Esophagus squamous epithelium (tissue), 5 donors: ENCODE measurements at places on chromosomes 3 and 15. TPM values are rescaled to one million over a fixed set of nuclear protein-coding genes. Genes with fewer than 3 reads are reported as not detected.

DNA sequence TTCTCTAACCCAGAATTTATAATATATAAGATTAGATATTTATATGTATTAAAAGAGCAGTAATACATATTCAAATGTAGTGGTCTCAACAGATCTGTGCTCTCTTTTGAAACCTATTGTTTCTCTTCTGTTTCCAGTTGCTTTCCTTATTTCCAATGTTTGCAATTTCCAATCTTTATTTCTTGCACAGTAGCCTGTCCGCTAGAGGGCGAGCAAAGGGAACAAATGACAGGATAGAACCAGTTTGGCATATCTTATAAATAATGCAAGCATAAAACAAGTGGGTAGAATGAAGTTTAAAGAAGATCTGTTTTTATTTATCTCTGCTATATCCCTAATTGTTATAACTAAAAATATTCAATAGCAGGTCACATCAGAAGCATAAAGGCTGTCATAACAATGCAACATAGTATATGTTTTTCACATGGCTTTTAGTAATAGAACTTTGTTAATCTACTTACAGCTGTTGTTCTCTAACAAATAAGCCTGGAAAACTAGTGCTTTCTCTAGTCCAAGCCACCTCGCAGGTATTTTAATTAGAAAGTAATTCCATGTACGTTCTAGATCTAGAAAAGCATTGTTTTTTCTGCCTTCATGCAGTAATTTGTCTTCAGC is 15.1 kb upstream of the TCAIM start:
- H3K27me3 ChIP-seq, result no peaks in the 10 kb centered on the region
- DNase-seq, result no peak
- no peak overlapping the region for H3K4me3 ChIP-seq
- H3K36me3 ChIP-seq, result no peaks in the 10 kb centered on the region
- H3K27ac ChIP-seq, result no peak overlapping the region

DNA sequence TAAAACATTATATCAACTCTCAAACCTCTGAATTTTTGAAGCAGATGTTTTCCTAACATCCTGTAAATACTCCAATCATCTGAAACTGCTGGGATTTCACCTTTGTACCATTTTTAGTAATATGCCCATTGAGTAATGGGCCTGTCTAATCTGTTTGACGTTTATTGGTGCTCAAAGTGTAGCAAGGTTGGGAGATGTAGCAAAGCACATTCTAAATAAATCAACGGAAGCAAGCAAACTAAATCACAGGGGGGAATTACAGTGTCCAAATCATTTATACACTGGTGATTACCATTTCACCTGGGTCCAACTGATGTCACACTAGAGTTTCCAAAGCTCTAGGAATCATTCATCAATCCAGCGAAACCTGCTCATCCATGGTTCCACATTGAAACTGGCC is 518.7 kb upstream of the TBL1XR1 start:
- H3K36me3 ChIP-seq, result no peaks in the 10 kb centered on the region
- H3K4me3 ChIP-seq, result no peak overlapping the region
- DNase-seq, result no peak
- peaks cover 13% of the 10 kb centered on the region for H3K4me1 ChIP-seq
- no peak overlapping the region for H3K27ac ChIP-seq

GRCh38 chr15:98282656-98283332 is 322.3 kb downstream of the ARRDC4 start:
- no peaks in the 10 kb centered on the region for H3K36me3 ChIP-seq
- no peaks in the 10 kb centered on the region for H3K4me1 ChIP-seq
- H3K27me3 ChIP-seq, result no peaks in the 10 kb centered on the region
- DNase-seq, result no peak

CIB2 gene
- 1.3 TPM for total RNA-seq

DNA sequence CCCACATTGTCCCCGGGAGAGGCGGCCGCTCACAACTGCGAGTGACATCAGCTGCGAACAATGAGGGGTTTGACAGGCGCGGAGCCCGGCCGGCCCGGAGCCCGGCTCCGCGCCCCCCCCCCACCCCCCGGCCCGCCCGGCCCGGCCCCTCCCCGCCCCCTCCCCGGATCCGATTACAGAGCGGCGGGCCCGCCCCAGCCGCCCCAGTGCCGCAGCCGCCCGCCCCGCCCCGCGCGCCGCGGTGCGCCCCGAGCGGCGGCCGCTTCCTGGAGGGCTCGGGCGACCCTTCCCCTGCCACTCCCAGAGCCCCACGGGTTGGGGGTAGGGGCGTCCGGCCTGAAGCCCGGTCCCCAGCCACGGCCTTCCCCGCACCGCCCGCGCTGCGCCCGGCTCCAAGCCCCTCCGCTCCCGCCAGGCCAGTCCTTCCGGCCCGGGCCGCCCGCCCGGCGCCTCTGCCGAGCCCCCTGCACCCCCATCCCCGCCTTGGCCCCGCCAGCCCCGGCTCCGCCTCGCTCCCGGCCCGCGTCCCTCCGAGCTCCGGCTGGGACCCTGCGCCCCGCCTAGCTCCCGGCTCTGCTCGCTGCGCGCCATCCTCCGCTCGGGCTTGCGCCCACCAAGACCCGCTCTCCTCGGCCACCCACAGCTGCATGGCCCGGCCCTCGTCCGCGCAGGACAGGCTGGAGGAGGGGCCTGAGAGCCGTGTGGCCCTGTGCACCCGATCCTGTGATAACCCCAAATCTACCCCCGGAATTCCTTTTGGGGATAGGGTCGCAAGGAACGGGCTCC is at the start of gene PCBP4:
TSS of gene PCBP4 (minus strand) at position 71 of the 786 bp plus-strand sequence. CDS start 6,214 bp downstream, outside the sequence.
- H3K36me3 ChIP-seq, result no peaks in the 10 kb centered on the region
- peak within 1 kb of the TSS; percentile 60 for H3K4me3 ChIP-seq
- no peaks in the 10 kb centered on the region for H3K27me3 ChIP-seq
- H3K4me1 ChIP-seq, result peaks cover 22% of the 10 kb centered on the region
- peak within 1 kb of the TSS; percentile 85 for H3K27ac ChIP-seq

- no peaks in the 10 kb centered on the region for H3K36me3 ChIP-seq
- peak overlapping the region; percentile 87 for H3K27ac ChIP-seq
- H3K27me3 ChIP-seq, result no peaks in the 10 kb centered on the region
Measured at GRCh38 chr15:63050731-63051155, 8.2 kb downstream of the TPM1 start.

DNA sequence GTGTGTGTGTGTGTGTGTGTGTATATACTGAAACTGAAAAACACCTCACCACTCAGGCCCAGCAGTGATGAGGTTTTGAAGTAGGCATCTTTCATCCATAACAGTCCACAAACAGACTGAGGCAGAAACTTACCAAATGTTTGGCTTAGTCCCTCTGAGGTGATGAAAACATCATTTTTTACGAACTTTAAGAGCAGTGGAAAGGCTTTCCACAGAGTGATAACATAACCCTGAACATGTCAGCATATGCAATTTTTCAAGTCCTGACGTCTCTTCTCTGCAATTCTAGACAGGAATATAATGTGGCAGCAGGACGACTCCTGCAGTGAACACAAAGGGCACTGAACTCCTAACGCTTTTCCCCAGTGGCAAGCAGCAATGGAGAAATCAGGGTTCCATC is 247.0 kb upstream of the THBS1 start:
- H3K4me3 ChIP-seq, result no peak overlapping the region
- no peaks in the 10 kb centered on the region for H3K36me3 ChIP-seq
- no peak overlapping the region for H3K27ac ChIP-seq

- H3K27ac ChIP-seq, result no peak overlapping the region
- no peaks in the 10 kb centered on the region for H3K27me3 ChIP-seq
- no peaks in the 10 kb centered on the region for H3K4me1 ChIP-seq
Measured at GRCh38 chr3:25781145-25781757, 2.0 kb downstream of the NGLY1 start.

SAMMSON gene
- total RNA-seq, result not detected

DNA sequence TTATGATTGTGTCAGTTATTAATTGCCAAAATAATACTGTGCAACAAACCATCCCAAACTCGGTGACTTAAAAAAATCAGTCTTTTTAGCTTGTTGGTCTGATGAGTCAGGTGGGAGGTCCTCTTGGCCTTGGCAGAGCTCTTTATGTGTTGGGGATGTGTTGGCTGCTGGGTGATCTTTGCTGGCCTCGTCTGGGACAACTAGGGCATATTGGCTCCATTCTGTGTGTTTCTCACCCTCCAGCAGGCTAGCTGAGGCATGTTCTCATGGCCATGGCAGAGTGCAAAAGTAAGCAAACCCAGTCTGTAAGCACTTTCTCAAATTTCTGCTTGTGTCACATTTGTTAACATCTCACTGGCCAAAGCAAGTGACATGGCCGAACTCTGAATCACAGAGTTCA is 251.6 kb downstream of the RPLP1 start:
- H3K4me3 ChIP-seq, result no peak overlapping the region
- H3K36me3 ChIP-seq, result no peaks in the 10 kb centered on the region
- no peaks in the 10 kb centered on the region for H3K27me3 ChIP-seq
- DNase-seq, result no peak

DNA sequence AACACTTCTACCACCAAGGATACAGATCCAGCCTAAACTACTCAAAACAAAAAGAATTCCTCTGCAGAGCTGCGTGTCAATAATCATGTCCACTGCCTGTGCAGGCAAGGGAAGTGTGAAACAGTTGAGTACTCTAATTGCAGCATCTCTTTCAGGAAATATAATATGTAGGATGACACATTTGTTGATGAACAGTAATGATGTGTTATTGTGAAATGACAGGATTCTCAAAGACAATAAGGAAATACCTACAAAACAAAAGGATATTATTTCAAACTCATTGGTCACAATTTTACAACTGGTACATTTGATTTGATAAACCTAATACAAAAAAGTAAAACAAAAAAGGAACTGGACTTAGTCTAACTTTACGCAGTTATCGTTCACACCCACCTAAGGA is 4.4 kb downstream of the SPG11 start:
- H3K27ac ChIP-seq, result no peak overlapping the region
- no peak overlapping the region for H3K4me3 ChIP-seq
- no peak for DNase-seq

DNA sequence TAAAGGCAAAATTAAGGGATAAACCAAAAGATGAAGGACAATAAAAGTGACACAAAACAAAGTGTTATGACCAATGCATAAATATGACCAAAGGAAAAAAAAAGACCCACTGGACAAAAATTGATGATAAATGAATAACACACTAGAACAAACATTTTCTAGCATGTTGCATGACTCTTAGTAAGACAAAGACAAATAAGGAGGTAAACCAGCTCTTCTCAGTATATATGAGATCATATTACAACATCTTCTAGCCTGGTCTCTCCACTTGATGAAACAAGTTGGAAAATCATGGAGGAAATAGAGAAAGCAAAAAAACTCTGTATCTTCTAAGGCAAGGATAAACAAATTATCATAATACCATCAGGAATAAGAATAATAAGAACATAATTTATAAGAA is 163.9 kb upstream of the GBE1 start:
- no peaks in the 10 kb centered on the region for H3K36me3 ChIP-seq
- DNase-seq, result no peak
- no peaks in the 10 kb centered on the region for H3K27me3 ChIP-seq
- no peak overlapping the region for H3K27ac ChIP-seq

DNA sequence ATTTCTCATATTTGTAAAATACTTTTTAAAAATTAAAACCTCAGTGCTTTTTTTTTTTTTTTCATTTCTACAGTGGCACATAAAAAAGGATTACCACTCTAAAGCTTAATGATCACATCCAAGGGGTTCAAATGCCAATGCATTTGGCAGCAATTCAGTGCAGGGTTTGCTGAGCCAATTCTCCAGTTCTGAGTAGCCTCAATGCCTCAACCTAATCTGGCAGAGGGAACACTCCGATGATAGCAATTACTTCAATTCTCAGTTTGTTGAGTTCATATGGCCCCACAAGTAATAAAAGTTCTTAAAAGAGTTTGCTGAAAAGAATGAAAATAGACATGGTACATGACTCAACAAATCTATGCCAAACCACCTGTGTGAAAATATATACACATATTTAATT is 79.3 kb upstream of the RBMS3 start:
- H3K27ac ChIP-seq, result no peak overlapping the region
- no peak overlapping the region for H3K4me3 ChIP-seq
- no peak for DNase-seq
- no peaks in the 10 kb centered on the region for H3K4me1 ChIP-seq

DNA sequence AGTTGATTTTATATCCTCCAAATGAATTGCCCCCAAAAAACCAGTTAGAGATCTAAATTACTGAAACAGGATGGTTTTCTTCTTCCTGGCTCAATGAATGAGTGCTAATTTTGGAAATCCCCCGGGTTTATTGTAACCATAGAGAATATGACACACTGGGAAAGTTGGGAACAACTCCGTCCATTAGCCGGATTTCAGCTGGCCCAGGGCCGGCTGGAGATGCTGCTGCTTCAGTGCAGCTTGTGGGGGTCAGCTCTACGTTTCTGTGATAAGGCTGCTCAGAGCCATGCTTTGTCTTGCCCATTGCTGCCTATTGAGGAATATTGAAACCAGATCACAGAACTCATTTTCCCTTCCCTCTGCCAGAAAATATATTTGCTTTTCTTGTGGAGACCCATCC is 20.3 kb downstream of the GYG1 start:
- peak overlapping the region; percentile 73 for H3K27ac ChIP-seq
- H3K27me3 ChIP-seq, result no peaks in the 10 kb centered on the region
- peaks cover 82% of the 10 kb centered on the region for H3K36me3 ChIP-seq
- no peak for DNase-seq
- H3K4me1 ChIP-seq, result peaks cover 24% of the 10 kb centered on the region
- no peak overlapping the region for H3K4me3 ChIP-seq
